ENCODE measurements at places on chromosomes 3 and 15. TPM values are rescaled to one million over a fixed set of nuclear protein-coding genes. Genes with fewer than 3 reads are reported as not detected.
A peak's percentile ranks its signal among the peaks of the same experiment; 100 is the strongest.

GRCh38 chr3:188750617-188751016 is 421.2 kb upstream of the TPRG1 start:
- H3K27me3 ChIP-seq, result no peaks in the 10 kb centered on the region
- no peak for DNase-seq
- peaks cover 8% of the 10 kb centered on the region for H3K4me1 ChIP-seq
- H3K27ac ChIP-seq, result no peak overlapping the region
- H3K36me3 ChIP-seq, result peaks cover 3% of the 10 kb centered on the region
- H3K4me3 ChIP-seq, result no peak overlapping the region

DNA sequence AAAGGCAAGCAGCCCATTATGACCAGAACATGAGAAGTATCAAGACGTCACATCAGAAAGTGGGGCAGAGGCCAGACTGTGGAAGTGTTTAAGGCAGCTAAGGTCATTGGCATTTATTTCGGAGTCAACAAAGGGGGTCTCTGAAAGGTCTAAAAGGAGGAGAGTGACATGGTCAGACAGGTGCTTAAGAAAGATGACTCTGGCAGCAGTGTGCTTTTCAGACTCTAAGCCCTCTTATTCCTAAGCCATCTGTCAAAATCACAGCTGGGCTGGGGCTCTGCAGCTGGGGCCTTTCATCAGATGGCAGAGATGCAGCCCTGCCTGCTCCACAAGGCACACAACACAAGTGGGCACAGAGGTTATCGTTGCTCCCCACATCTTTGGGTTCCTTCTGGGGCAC is 14.0 kb downstream of the FBXL22 start:
- no peaks in the 10 kb centered on the region for H3K27me3 ChIP-seq
- peaks cover 22% of the 10 kb centered on the region for H3K36me3 ChIP-seq
- H3K4me3 ChIP-seq, result no peak overlapping the region
- no peak for DNase-seq
- H3K27ac ChIP-seq, result peak overlapping the region; percentile 44
- H3K4me1 ChIP-seq, result peaks cover 21% of the 10 kb centered on the region

DNA sequence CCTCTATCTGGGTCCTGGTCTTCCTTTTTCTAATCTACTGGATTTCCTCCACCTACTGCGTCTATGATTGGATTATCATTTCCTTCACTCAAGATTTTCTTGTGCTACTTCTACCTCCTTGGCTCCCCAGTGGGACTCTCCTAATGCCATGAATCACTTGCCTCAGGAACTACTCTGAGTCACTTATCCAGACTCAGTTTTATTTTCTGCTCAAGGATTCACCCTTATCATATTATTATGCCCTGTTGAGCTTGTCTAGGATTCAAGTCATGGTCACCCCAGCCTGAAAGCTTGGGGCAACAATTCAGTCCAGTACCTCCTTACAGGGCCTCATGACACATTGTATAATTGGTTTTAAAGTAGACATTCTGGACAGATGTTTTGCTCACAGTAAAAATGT is 968.1 kb downstream of the ROBO1 start:
- H3K36me3 ChIP-seq, result peaks cover 4% of the 10 kb centered on the region
- H3K4me1 ChIP-seq, result peaks cover 21% of the 10 kb centered on the region
- H3K27ac ChIP-seq, result no peak overlapping the region
- H3K27me3 ChIP-seq, result no peaks in the 10 kb centered on the region

CCK gene
- total RNA-seq, result 17.7 TPM

SPATA12 gene
- not detected for total RNA-seq

STXBP5L gene
- 3.6 TPM for total RNA-seq

DNA sequence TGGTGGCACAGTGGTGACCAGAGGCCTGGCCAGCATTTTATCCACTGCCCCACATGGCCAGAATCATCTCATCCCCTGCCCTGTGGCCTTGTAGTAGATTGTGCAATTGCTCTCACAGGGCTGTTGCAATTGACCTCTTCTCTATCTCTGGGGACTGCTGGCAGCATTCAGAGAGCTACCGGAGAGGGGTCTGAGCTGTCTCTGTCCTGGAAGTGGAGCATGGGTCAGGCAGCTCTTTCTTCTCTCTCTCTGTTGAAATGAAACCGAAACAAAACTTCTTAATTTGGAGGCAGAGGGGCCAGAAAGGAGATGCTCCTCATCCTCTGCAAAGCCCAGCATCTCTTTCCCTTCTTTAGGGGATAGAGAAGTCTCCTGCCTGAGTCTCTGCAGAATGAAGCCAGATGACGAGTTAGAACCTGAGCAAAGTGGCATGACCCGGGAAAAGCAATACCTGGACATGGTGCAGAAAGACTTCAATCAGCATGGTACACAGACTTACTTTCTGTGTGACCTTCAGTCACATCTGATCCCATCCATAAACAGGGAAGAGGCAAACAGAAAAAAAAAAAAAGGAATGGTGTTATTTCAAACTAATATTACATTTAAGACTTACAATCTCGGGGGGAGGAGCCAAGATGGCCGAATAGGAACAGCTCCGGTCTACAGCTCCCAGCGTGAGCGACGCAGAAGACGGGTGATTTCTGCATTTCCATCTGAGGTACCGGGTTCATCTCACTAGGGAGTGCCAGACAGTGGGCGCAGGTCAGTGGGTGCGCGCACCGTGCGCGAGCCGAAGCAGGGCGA is 144.5 kb upstream of the BCL6 start:
- no peaks in the 10 kb centered on the region for H3K36me3 ChIP-seq
- DNase-seq, result no peak
- H3K27ac ChIP-seq, result peak overlapping the region; percentile 83
- no peaks in the 10 kb centered on the region for H3K27me3 ChIP-seq

DNA sequence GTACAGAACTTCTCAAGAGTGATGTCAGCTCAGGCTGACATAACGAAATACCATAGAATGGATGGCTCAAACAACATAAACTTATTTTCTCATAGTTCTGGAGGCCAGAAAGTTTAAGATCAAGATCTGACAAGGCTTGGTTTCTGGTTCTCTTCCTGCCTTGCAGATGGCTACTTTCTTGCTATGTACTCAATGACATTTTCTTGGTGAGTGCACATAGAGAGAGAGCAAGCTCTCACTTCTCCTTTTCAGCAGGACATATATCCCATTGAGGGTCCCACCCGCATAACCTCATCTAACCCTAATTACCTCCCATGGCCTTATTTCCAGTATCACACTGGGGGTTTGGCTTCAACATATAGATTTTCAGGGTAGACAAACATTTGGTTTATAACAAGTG is 1072.1 kb downstream of the PLOD2 start:
- H3K4me1 ChIP-seq, result no peaks in the 10 kb centered on the region
- H3K4me3 ChIP-seq, result no peak overlapping the region
- no peak for DNase-seq
- no peaks in the 10 kb centered on the region for H3K27me3 ChIP-seq
- H3K27ac ChIP-seq, result no peak overlapping the region
- no peaks in the 10 kb centered on the region for H3K36me3 ChIP-seq

CAPN3 gene
- 12.3 TPM for total RNA-seq

DNA sequence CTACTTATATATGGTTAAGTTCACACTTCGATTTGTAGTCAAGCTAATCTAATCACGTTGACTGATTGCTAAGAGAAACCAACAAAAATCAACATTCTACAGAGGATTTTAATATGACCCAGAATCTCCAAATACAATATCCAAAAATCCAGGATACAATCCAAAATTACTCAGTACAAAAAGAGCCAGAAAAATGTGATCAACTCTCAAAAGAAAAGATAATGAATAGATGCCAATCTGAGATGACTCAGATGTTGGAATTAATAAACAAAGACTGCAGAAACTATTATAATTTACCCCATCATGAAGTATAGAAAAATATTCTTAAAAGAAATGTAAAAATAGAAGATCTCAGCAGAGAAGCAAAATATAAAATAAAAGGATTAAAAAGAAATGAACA is 22.3 kb downstream of the HACL1 start:
- no peak overlapping the region for H3K4me3 ChIP-seq
- no peak overlapping the region for H3K27ac ChIP-seq
- no peaks in the 10 kb centered on the region for H3K4me1 ChIP-seq
- H3K27me3 ChIP-seq, result no peaks in the 10 kb centered on the region
- H3K36me3 ChIP-seq, result peaks cover 19% of the 10 kb centered on the region
- DNase-seq, result no peak

POLQ gene
- 12.2 TPM for total RNA-seq

DNA sequence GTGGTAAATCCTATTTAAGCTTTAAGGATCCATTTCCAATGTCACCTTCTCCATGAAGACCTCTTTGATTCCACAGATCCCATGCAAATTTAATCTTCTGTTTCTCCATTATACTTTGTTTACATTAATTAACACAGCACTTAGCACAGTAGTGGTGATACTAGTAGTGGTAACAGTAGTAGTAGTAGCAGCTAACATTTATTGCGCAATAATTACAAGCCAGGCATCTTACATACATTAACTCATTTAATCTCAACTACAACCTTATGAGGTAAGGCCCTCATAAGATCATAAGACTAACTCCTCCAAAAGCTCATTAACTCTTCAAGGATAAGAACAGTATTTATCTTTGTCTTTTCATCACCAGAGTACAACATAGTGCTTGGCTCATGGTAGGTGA is 54.8 kb upstream of the FSIP1 start:
- H3K4me3 ChIP-seq, result no peak overlapping the region
- H3K36me3 ChIP-seq, result no peaks in the 10 kb centered on the region
- H3K27ac ChIP-seq, result no peak overlapping the region
- peaks cover 3% of the 10 kb centered on the region for H3K27me3 ChIP-seq
- DNase-seq, result no peak

A4GNT gene
- 0.34 TPM for total RNA-seq

ALDH1A3 gene
- 13.0 TPM for total RNA-seq

DNA sequence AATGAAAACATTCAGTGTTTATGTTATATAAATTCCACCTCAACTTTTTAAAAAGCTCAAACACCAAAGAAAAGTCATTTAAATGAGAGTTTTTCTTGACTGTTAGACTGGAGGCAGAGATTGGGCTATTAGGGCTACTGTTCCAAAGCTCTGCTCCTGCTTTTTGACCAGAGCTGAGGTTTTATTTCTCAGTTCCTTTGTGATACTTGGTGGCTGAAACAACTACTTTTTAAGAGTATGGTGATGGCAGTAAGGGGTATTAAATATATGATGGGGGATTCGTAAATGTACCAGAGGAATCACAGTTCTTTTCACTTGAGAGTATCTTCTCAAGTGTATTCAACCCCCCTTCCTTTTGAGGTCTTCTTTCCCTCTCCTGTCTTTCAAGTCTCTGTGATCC is 186.1 kb upstream of the CGNL1 start:
- H3K27ac ChIP-seq, result no peak overlapping the region
- H3K4me1 ChIP-seq, result no peaks in the 10 kb centered on the region
- no peak for DNase-seq
- peaks cover 36% of the 10 kb centered on the region for H3K36me3 ChIP-seq
- no peaks in the 10 kb centered on the region for H3K27me3 ChIP-seq

NAALADL2 gene
- total RNA-seq, result 5.8 TPM

CCR4 gene
- total RNA-seq, result not detected

ROPN1 gene
- total RNA-seq, result not detected

GRCh38 chr3:143830063-143830462 is 18.2 kb downstream of the SLC9A9 start:
- H3K27ac ChIP-seq, result no peak overlapping the region
- H3K4me1 ChIP-seq, result peaks cover 3% of the 10 kb centered on the region
- no peaks in the 10 kb centered on the region for H3K27me3 ChIP-seq
- DNase-seq, result no peak
- no peak overlapping the region for H3K4me3 ChIP-seq

DNA sequence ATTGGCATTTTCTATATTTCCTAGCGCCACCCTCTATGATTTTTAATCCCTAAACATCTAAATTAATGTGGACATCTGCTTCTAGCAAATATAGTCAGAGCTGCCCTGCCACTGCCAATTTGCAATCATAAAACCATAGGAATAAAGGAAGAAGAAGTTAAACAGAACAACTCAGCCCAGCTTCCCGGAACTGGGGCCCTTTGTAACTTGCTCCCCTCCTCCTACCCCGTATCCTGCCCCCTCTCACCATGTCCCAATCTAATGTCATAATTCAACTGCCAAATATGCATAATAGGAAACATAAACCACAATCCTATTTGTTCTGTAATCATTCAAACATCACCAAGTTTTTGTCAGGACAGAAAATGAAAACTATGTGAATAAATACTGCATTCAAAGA is 74.4 kb upstream of the ACP3 start:
- no peak overlapping the region for H3K4me3 ChIP-seq
- no peaks in the 10 kb centered on the region for H3K36me3 ChIP-seq
- H3K27ac ChIP-seq, result no peak overlapping the region
- no peak for DNase-seq
- no peaks in the 10 kb centered on the region for H3K4me1 ChIP-seq

GRCh38 chr3:49841126-49841696 is 15.2 kb downstream of the TRAIP start:
- no peaks in the 10 kb centered on the region for H3K27me3 ChIP-seq

AGBL1 gene
- total RNA-seq, result 0.07 TPM

DNA sequence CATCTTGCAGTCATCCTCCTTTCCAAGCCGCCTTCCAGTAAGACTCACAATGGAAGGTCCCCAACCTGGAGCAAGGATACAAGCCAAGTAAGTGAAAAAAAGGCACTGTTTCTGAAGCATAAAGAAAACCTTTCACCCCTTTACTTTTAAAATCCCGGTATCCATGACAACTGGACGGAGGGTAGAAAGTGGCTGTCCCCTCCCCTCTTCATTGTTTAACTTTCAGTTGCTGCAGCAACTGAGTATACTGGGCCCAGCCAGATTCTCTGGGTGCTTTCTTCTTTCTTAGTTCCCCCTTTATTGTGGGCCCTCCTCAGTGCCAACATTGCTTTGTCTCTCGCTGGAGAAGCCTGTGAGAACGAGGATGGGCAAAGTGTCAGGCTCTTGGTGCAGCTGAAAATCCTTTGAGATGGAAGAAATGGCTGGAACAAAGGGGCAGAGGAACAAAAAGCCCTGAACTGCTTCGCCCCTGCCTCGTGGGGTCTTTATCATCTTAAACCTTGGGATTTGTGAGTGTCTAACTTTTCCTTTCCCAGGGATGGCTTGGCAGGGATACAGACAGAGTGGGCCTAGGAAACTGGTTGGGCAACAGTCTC is 224.0 kb upstream of the RGMA start:
- peaks cover 13% of the 10 kb centered on the region for H3K4me1 ChIP-seq
- peak overlapping the region; percentile 43 for H3K4me3 ChIP-seq
- H3K27me3 ChIP-seq, result peaks cover 4% of the 10 kb centered on the region
- no peak for DNase-seq

- no peaks in the 10 kb centered on the region for H3K36me3 ChIP-seq
- no peak overlapping the region for H3K4me3 ChIP-seq
- H3K27me3 ChIP-seq, result no peaks in the 10 kb centered on the region
- no peak overlapping the region for H3K27ac ChIP-seq
These were observed 514.9 kb upstream of the DPPA4 start for GRCh38 chr3:109852283-109852682.

- no peaks in the 10 kb centered on the region for H3K27me3 ChIP-seq
- H3K27ac ChIP-seq, result peak overlapping the region; percentile 18
- no peak for DNase-seq
- peak overlapping the region; percentile 67 for H3K4me3 ChIP-seq
These were observed 11.2 kb upstream of the SHC4 start for GRCh38 chr15:48974882-48975281.

MCF2L2 gene
- 2.7 TPM for total RNA-seq

GRCh38 chr15:99657996-99658395 is 75.2 kb downstream of the LYSMD4 start:
- peaks cover 15% of the 10 kb centered on the region for H3K36me3 ChIP-seq
- H3K4me3 ChIP-seq, result no peak overlapping the region
- no peaks in the 10 kb centered on the region for H3K27me3 ChIP-seq

- H3K4me1 ChIP-seq, result peaks cover 5% of the 10 kb centered on the region
- H3K27ac ChIP-seq, result no peak overlapping the region
- DNase-seq, result no peak
- H3K27me3 ChIP-seq, result peaks cover 24% of the 10 kb centered on the region
- H3K36me3 ChIP-seq, result no peaks in the 10 kb centered on the region
- H3K4me3 ChIP-seq, result no peak overlapping the region
These were observed 113.3 kb downstream of the TBC1D2B start for GRCh38 chr15:77964193-77964592.

TF gene
- 18.8 TPM for total RNA-seq

GHSR gene
- not detected for total RNA-seq

GRCh38 chr3:27176256-27176655 is 192.9 kb downstream of the NEK10 start:
- DNase-seq, result no peak
- H3K27ac ChIP-seq, result no peak overlapping the region
- no peaks in the 10 kb centered on the region for H3K4me1 ChIP-seq
- H3K4me3 ChIP-seq, result no peak overlapping the region
